ENCODE measurements at places on chromosomes 2 and 18. TPM values are rescaled to one million over a fixed set of nuclear protein-coding genes. Genes with fewer than 3 reads are reported as not detected.
A peak's percentile ranks its signal among the peaks of the same experiment; 100 is the strongest.

The YIPF4 gene
- 36.5 TPM for total RNA-seq

DNA sequence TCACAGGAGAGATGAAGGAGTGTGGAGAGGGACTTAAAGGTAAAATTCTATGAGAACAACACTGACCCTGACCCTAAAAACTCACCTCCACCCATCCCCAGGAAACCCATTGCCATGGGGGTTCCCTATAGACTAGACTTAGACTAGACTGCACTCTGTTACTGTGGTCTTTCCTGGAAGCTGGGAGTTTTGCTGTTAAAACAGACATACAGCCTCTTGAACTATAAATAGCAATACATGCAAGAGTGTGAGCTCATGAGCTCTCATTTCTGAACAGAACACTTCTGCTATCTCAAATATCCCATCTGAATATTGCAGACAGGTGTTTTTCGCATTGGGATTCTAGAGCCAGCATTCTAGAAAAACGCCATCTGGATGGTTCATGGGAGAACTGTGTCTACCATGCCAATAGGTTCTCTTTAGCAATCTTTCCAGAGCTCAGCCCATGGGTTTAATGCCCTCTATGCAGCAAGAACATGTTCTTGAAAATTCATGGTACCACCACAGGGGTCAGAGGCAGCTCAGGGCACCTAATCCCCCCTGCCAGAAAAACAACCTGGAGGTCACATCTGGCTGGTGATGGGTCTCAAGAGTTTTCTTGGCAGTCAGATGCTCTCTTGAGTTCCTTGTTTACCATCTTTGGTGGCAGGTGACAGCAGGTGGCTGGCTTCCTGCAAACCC, 51.9 kb downstream of the SLC14A2 start:
- peak; percentile 42 for DNase-seq
- H3K27ac ChIP-seq: peak overlapping the region; percentile 42
- H3K27me3 ChIP-seq: no peaks in the 10 kb centered on the region
- no peaks in the 10 kb centered on the region for H3K36me3 ChIP-seq

DNA sequence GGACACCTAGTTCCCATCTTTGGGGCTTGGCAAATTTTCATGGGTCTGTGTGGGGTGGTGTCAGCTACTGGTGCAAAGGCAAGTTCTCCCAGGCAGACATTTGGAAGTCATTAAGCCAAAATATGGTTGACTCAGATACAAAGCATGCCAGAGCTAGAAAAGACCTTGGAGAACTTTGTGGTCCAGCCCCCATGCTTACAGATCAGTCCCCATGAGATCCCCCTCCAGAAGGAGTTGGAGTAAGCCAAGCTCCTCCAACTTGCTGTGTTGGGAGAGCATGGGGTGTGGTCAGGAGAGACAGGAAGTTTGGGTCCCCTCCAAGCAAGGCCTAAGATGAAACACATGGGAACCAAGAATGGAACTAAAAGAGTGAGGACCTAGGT, 224.5 kb downstream of the CYP26B1 start:
- H3K4me1 ChIP-seq: no peaks in the 10 kb centered on the region
- DNase-seq: no peak
- H3K36me3 ChIP-seq: no peaks in the 10 kb centered on the region
- no peak overlapping the region for H3K27ac ChIP-seq
- no peak overlapping the region for H3K4me3 ChIP-seq

DNA sequence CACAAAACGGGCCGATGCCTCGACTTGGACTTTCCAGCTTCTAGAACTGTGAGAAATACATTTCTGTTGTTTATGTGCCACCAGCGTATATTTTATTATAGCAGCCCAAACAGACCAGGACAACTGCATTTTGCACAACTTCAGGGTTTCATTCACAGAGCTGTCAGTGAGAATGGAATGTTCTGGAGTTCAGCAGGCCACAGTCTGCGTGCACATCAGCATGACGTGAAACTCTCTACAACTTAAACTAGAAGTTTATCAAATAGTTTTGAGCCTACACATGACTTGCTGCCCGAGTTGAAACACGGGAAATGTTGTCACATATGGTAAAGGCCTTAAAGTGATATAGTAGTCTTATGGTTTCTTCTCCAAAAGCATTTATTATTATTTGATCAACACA, 3.9 kb upstream of the TRIB2 start:
- no peak for DNase-seq
- H3K4me1 ChIP-seq: peaks cover 47% of the 10 kb centered on the region
- no peaks in the 10 kb centered on the region for H3K36me3 ChIP-seq
- H3K27ac ChIP-seq: no peak overlapping the region

- peaks cover 8% of the 10 kb centered on the region for H3K4me1 ChIP-seq
- DNase-seq: no peak
- H3K27me3 ChIP-seq: no peaks in the 10 kb centered on the region
- no peak overlapping the region for H3K4me3 ChIP-seq
- H3K27ac ChIP-seq: no peak overlapping the region
These were observed 308.9 kb downstream of the PLCL1 start for GRCh38 chr2:198113316-198113715.
